ENCODE measurements at places on chromosomes 6 and 20. TPM values are rescaled to one million over a fixed set of nuclear protein-coding genes. Genes with fewer than 3 reads are reported as not detected.

DAAM2 gene
- total RNA-seq = not detected

PTCRA gene
- not detected for total RNA-seq

CDH26 gene
- not detected for total RNA-seq

FAM209B gene
- not detected for total RNA-seq

- no peak for DNase-seq
These were observed 39.0 kb downstream of the ADGRF4 start for GRCh38 chr6:47737406-47737805.

- DNase-seq = peak; percentile 77
These were observed 26.1 kb upstream of the KCNB1 start for GRCh38 chr20:49508435-49509199.

- DNase-seq = no peak
These were observed 34.8 kb downstream of the NR2E1 start for GRCh38 chr6:108200631-108201030.

- DNase-seq = no peak
These were observed 7.0 kb upstream of the DSE start for GRCh38 chr6:116363759-116364158.

GRCh38 chr6:113870917-113871316, 13.8 kb downstream of the MARCKS start:
- no peak for DNase-seq

GRCh38 chr6:154805288-154805911, 72.2 kb downstream of the SCAF8 start:
- peak; percentile 83 for DNase-seq

- DNase-seq = no peak
These were observed 46.1 kb downstream of the FAM50B start for GRCh38 chr6:3895312-3895653.
